NCI-H2107 (cell line): ENCODE measurements at places on chromosomes 6 and 20.

DNA sequence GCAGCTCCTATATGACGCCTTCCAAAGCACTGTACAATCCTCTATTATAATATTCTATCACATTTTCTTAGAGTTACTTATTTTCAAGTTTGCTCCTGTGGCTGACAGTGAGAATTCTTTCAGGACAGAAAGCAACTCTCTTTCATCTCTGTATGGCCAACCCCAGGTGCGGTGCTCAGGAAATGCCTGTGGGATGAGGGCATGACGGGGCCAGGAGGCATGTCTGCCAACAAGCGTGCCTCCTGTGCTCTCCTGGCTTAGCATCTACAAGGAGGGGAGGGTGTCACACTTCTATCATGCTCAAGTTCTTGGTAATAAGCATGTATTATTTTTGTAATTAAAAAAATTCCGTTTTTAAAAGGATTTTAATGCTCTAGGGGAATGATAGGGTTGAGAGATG is 11.4 kb downstream of the MRPL14 start:
- DNase-seq = no peak

- DNase-seq = no peak
Measured at GRCh38 chr6:7144872-7145584, 37.3 kb downstream of the RREB1 start.

DNA sequence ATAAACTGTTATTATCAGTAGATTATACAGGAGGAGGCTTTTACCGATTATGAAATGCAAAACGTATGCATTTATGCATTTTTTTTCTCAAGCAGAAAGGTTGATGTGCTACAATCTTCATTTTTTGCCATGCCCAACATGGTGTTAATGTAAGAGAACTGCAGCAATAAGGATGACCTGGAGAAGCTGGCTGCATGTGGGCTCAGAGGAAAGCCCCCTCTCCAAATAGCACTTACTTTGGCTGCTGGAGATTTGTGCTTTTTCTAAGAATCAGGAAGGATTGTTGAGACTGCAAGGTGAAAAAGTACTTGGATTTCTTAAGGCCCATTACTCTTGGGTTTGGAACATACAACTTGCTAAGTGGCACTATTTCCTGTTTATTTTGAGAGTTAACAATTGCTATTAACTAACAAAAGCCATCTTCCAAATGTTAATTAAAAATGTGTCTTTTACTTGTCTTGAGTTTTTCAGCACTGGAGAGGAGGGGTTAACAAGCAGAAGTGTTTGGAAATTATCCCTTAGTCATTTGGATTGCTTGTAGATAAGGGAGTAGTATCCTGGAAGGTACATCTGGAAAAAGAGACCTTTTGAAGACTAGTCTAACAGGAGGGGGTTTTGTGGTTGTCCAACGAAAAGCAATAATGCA is 5.6 kb downstream of the SOX4 start:
- DNase-seq = no peak

DNA sequence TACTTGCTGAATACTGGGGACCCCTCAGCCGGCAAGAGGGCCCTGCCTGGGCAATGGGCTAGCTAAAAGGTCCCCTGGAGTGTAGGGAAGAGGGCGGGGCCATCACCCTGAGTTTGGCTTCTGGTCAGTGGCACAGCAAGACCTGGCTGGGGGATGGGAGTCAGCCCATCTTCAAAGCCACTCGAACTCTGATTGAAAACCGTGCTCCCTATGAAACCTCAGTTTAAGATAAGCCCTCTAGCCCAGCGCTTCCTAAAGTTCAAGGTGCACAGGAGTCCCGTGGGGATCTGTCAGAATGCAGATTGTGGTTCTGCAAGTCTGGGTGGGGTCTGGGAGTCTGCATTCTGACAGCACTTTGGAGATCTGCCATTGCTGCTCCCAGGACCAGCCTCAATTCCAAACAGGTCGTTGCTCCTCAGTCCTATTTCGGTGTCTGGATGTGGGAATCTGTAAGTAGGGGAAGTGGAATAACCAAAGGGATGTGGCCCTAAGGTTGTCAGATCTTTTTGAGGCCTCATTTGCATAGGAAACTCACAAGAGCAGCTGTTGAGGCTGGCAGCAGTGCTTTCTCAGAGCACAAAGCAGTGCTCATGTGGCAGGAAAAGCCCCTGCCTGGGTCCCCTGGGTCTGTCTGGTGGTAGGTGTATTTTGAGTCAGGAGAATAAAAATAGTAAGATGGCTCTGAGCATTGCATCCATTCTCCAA is 85.3 kb upstream of the SCP2D1 start:
- no peak for DNase-seq
